ENCODE measurements at places on chromosomes 11 and 22.
A peak's percentile ranks its signal among the peaks of the same experiment; 100 is the strongest.

DNA sequence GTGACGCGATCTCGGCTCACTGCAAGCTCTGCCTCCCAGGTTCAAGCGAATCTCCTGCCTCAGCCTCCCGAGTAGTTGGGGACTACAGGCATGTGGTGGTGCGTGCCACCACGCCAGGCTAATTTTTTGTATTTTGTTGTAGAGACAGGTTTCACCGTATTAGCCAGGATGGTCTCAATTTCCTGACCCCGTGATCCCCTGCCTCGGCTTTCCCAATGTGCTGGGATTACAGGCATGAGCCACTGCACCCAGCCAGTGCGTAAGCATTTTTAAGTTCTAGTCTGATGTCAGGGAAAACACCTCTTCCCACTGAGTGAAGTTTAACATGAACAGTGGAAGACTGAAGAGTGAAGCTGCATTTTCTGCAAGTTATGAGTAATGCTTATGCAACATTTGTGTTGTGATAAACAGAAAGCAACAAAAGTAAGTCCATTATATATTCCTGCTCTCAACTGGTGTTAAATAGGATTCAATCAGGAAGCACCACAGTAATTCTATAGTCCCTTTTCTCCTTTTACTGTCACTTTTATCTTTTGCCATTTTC is 1219.8 kb upstream of the RAG2 start:
- DNase-seq: no peak

- no peak for DNase-seq
Observed at GRCh38 chr22:26753125-26753862, 95.9 kb downstream of the MIAT start.

GRCh38 chr11:120597250-120598215 is 86.0 kb downstream of the GRIK4 start:
- no peak for DNase-seq

- no peak for DNase-seq
Observed at GRCh38 chr11:17609291-17610084, 62.4 kb downstream of the OTOG start.

- no peak for DNase-seq
Observed at GRCh38 chr11:92636543-92637188, 332.8 kb upstream of the MTNR1B start.

- no peak for DNase-seq
Observed at GRCh38 chr11:112651386-112651785, 309.8 kb upstream of the NCAM1 start.

DNA sequence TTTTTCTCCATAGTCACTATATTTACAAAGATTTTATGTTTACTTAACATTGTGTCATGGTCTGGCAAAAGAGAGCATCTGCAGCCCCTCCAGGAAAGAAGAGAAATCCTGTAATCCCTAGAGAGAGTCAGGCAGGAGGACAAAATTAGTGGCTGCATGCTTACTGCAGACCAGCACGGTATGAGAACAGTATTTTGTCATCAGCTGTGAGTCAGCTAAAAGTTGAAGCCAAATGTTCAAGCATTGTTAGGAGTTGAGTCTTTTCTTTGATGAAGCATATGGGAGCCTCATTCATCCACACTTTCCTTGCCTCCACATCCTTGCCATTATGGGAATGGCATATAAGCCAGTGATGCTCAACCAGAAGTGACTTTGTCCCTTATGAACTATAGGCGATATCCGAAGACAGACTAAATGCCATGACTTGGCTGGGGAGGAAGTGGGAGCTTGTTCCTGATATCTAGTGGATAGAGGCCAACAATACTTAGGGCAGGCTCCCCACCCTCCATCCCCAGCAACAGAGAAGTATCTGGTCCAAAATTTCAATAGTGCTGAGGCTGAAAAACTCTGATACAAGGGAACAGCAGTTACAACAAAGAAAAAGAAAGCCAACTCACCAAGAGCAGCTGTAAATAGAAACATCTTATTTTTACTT is 112.0 kb upstream of the OR5AK2 start:
- no peak for DNase-seq

DNA sequence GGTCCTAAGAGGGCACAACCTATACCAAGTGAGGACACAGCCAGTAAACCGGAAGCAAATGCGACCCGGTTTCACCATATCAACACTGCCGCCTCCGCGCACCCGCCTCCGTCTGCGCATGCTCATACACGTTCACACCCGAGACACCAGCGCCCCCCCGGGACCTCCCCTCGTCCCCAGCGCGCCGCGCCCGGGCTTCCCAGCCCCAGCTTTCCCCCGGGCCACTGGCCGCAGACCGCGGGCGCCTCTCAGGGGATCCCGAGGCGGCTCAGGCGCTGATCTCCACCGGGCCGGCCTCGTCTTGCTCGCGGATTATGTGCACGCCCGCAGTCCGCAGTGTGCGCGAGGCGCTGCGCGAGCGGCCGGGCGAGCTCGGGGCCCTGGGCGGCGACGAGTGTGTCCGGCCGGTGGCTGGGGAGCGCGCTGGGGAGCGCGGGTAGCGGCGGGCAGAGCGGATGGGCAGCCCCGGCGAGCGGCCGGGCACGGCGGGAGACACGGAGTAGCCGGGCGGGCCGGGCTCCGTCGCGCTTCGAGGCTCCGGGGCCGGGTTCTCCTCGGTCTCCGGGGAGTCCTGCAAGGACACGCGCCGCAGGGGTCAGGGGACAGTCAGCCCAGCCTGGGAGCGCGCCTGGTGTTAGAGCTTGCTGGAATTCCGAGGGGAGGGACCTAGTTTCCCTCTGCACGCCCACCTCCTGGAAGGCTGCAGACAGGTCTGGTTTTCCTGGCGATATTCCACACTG is 2.0 kb downstream of the HEPN1 start:
- DNase-seq: peak; percentile 38

- DNase-seq: no peak
Observed at GRCh38 chr11:120316880-120317688, 8.0 kb upstream of the TLCD5 start.

- no peak for DNase-seq
Observed at GRCh38 chr22:22909605-22910271, 22.1 kb downstream of the IGLL5 start.

- DNase-seq: no peak
Observed at GRCh38 chr11:12167061-12168000, 56.9 kb downstream of the MICAL2 start.

DNA sequence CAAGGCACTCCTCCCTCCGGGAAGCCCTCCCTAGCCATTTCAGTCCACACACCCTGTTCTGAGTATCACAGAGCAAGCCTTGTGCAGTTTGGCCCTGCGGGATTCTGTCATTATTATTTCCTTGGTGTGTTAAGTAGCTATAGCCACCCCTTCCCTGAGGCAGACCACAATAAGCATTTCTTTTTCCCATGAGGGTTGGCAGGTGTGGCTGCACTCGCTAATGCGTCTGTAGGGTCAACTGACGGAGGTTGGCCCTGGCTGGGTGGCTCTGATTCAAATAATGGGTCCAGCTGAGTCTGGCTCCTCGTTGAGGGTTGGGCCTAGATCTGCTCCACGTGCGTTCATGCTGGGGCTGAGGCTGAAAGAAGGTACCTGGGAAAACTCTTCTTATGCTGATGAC is 5.1 kb downstream of the F2 start:
- no peak for DNase-seq

DNA sequence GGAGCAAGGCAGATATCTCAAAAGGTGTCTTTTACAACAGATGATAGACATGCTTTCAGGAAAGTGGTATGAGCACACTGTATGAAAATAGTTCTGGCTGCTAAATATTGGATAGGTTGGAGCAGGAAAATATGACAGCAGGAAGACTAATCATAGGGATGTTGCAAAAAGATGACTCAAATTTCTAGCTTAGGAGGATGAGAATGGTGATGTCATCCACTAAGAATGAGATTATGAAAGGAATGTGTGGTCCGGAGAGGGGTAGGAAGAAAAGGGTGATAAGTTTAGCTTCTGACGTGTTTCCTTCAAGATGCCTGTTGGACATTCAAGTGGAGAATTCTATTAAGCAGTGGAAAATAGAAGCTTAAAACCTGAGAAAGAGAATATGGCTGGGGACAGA is 46.4 kb downstream of the RCN1 start:
- DNase-seq: no peak

GRCh38 chr11:94728541-94728940 is 39.6 kb upstream of the AMOTL1 start:
- DNase-seq: no peak

GRCh38 chr11:42319921-42320320 is 860.5 kb upstream of the LRRC4C start:
- DNase-seq: no peak

GRCh38 chr22:31958625-31959239 is 14.4 kb downstream of the YWHAH start:
- no peak for DNase-seq

DNA sequence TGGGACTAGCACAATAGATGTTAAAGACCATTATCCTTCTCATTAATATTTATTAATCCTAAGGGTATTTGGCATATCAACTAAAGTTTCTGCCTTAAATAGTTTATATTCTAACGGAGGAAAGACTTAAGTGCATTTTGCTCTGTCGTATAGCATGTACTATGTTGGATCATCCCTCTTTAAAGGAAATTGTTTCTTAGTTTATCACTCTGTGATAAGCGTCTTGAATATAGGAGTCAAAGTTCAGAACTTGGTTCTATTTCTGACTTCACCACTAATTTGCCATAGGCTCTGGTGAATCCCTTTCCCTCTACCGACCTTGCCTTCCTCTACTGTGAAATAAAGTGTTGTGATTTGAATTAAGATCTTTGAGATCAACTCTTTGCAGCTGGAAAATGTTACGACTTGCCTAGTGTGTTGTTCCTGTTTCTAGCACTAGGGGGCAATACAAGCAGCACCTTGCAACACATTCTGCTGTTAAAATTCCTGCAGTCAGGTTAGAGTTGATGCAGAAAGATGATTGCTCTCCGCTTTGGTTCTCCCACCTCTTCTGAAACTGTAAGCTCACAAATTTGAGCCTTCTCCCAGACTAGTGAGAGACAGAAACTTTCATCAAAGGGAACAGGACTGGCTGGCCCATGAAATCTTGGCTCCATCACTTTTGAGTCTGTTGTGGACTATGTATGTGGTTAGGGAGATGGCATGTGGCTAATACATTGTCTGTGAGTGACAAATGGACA is 27.8 kb upstream of the ZNRF3 start:
- peak; percentile 40 for DNase-seq
